ENCODE measurements at places on chromosomes 3 and 15.

- DNase-seq: no peak
These were observed 530.0 kb downstream of the MECOM start for GRCh38 chr3:169133178-169134161.

- no peak for DNase-seq
These were observed 413.4 kb downstream of the MAGI1 start for GRCh38 chr3:65625305-65625704.

DNA sequence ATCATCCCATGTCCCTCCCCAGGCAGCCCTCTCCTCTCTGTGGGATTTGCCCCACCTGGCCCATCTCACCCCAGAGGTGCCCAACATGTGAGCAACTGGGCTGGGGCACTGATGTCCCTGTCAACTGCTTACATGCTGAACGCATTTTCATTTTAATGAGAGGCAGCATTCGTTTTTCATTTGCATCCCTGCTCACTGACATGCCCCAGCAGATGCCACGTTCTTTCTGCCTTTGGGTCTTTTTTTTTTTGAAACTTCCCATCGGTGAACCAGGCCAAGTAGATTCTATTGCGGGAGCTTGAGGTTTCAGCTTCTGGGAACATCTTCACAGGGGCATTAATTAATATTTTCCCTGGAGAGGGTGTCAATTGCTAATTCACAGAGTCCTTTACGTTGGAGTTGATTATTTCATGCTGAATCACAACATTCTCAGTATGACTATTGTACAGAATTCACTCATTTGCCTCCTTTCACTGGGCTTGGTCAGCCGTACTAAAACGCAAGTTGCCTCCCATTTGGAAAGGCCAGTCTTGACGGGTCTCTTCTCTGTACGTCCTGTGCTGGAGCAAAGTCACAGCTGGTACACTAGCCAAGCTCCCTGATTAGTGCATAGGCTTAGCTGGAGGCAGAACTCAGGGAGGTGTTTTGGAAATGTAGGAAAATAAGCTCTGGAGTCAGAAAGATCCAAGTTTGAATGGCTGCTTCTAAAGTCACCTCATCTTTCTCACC lies 69.8 kb downstream of the CHRNA7 start:
- no peak for DNase-seq

- DNase-seq: no peak
These were observed 68.9 kb downstream of the NPTN start for GRCh38 chr15:73564255-73564654.

DNA sequence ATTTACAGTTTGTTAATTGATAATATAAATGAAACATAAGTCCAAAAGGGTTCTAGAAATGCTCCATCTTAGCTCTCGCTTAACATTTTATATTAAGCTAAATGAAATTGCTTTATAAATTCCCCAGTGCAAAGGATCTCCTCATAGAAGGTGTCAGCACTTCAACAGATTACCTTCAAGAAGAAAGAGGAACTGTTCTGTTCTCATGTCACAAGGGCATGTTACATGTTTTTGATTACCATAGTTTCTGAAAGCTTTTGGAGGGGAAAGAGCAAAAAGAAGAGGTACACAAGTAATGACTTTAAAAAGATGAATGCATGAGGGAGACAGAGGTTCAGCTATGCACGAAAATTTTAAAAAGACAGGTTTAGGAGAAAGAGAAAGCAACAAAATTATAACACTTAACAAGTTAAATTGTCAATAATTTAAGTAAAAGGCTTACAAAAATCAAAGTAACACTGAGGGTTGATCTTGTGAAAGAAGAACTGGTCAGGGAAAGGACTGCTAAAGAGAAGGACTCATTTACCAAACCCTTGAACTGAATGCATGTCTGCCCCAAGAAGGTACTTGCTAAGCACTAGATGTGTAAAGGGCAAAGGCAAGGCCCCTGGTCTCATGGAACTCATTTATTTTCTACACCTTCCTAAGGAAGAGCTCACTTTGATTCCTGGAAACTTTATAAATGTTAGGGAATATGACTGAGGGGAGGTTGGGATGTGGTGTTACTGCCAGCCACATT lies 45.1 kb downstream of the CCDC191 start:
- DNase-seq: no peak
